ENCODE measurements at places on chromosomes 2 and 18. TPM values are rescaled to one million over a fixed set of nuclear protein-coding genes. Genes with fewer than 3 reads are reported as not detected.

- DNase-seq, result peak; percentile 94
Measured at GRCh38 chr2:160387558-160388262, 105.9 kb downstream of the RBMS1 start.

The C2orf49 gene
- 26.2 TPM for total RNA-seq

DNA sequence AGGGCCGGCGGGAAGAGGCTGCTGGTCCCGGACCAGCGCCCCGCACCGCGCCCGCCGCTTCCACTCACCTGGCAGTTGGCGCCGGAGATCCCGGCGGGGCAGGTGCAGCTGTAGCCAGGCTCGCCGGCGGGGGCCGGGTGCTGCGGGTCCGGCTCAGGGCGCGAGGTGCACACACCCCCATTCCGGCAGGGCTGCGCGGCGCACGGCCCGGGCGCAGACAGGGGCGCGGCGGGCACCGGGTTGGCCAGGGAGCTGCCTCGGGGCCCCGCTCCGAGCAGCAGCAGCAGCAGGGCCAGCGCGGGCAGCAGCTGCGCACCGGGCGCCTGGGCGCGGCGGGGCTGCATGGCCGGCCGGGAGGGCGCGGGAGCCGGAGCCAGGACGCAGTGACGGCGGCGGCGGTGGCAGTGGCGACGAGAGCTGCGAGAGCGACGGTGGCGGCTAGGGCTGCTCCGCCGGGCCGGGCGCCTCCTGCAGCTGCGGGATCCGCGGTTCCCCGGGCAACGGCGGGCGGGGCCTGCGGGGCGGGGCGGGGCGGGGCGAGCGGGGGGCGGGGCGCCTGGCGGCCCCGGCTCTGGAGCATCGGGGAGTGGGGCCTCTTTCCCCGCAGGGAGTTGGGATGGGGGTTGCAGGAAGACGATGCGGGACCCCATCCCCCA lies at the start of gene DNER:
Gene DNER, minus strand, starts transcription at position 476 of the 656 bp plus-strand sequence. Its CDS starts 132 bp downstream, at position 344.
- peak; percentile 59 for DNase-seq

The MAP3K19 gene
- total RNA-seq, result not detected

DNA sequence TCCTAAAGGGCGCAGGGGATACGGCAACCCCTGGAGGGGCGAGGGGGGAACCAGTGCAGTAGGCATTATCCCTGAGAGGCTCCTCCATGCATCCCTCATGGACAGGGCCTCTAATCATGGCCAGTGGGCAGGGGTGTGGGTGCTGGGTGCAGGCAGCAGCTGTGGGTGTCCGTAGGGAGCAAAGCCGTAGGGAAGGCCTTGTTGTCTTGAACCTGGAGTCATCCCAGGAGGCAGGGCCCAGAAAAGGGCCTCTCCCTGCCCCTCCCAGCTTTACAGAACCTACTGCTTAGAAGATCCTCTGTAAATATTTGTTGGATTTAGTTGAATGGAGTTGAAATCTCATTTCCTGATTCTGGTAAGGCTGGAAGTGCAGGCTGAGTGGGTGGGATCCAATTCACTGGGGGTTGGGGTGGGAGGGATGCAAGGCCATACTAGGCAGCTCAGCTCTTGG lies 207.0 kb upstream of the HAAO start:
- no peak for DNase-seq

GRCh38 chr18:62963507-62963906 lies 248.2 kb downstream of the PHLPP1 start:
- DNase-seq, result peak; percentile 24

- DNase-seq, result no peak
Measured at GRCh38 chr18:31617031-31617717, 25.5 kb downstream of the TTR start.

GRCh38 chr2:229243890-229244560 lies 27.1 kb downstream of the PID1 start:
- DNase-seq, result no peak

The SIX2 gene
- 1.4 TPM for total RNA-seq

DNA sequence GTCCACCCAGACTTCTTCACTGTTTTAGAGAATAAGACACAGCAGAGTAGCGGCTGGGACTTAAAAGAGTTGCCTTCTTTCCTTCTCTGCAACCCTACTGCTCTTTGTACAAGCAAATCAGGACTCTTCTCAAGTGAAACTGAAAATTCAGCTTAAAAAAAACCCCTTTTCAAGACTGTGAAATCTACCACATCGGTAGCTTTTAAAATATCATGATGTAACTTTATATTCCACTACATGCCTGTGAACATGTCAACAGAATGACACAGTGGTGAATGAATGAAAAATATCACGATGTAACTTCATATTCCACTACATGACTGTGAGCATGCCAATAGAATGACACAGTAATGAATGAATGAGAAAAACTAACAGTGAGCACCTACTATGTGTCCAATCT lies 53.4 kb downstream of the TCF4 start:
- DNase-seq, result no peak

The IL18RAP gene
- total RNA-seq, result not detected

The TUBA3E gene
- total RNA-seq, result not detected

GRCh38 chr18:78549971-78550370 lies 429.6 kb upstream of the SALL3 start:
- no peak for DNase-seq

The CYP27C1 gene
- 3.5 TPM for total RNA-seq

The CDH2 gene
- 35.8 TPM for total RNA-seq
